ENCODE measurements at places on chromosomes 2 and 18.

- DNase-seq, result no peak
Measured at GRCh38 chr18:23916338-23916737, 98.2 kb upstream of the TTC39C start.

DNA sequence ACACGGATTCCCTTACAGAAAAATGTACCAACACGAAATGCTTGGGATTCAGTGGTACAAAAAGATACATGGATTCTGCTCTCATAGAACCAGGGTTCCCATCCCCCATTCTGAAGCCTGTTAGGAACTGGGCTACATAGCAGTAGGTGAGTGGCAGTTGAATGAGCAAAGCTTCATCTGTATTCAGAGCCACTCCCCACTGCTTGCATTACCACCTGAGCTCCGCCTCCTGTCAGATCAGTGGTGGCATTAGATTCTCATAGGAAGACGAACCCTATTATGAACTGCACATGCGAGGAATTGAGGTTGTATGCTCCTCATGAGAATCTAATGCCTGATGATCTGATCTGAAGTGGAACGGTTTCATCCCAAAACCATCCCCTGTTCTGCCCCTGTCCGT, 246.4 kb downstream of the DYM start:
- DNase-seq, result no peak

GRCh38 chr2:190663348-190663747, 14.5 kb downstream of the NAB1 start:
- no peak for DNase-seq

GRCh38 chr2:44955593-44956392, 14.3 kb downstream of the SIX3 start:
- DNase-seq, result peak; percentile 89

DNA sequence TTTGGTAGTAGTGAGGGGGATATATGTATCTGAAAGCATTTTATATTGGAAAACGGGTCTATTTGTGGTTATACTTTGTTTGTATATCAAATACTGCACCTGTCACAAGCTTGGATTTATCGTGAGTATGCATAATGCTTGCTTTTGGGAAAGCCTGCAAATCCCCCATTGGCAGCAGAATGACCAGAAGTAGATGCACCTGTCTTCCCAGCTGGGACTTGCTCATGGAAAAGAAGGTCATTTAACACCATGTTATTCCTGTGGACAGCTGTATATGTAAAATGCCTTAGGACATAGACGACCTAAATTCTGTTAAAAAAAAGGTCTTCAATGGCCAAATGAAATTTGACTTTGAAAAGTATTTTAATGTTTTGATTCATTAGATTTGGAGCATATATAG, 599.4 kb downstream of the XIRP2 start:
- DNase-seq, result no peak

DNA sequence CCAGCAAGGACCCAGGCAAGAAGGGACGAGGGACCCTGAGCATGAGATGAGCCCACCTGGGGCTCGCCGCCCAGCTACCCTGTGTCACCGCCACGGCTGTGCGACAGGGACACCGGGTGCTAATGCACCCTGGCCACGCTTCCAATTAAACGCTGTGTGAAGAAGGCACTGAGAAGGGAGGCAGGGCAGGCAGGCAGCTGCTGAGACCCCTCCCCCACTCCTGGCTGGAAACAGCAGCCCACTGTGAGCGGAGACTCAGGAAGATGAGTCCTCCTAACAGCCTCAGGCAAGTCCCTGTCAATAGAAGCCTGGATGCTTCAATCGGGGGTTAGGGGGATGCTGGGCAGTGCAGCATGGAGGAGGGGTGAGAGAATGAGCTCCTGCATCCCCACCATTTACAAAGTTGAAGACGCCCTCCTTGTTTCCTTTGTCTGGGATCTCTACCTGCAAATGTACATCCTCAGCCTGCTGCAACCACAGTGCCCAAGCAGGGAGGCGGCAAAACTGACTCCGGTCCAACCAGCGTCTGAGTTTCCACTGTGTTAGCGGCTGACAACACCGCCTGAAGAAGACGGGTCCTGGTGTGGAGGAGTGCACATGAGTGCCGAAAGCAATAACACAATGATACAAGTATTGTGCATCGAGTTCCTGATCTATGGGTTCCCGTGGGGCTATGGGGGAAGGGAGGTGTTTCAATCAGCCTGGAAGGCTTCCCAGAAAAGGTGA, 12.8 kb downstream of the TMEM163 start:
- DNase-seq, result no peak

- DNase-seq, result no peak
Measured at GRCh38 chr18:36692371-36692770, 136.4 kb downstream of the TPGS2 start.

- DNase-seq, result no peak
Measured at GRCh38 chr2:171811245-171811628, 82.8 kb downstream of the SLC25A12 start.

Data from right forelimb (tissue), 1 donor.